ENCODE measurements at places on chromosomes 7 and 10.

GRCh38 chr7:7570584-7570983 lies 3.9 kb downstream of the MIOS start:
- DNase-seq: no peak

DNA sequence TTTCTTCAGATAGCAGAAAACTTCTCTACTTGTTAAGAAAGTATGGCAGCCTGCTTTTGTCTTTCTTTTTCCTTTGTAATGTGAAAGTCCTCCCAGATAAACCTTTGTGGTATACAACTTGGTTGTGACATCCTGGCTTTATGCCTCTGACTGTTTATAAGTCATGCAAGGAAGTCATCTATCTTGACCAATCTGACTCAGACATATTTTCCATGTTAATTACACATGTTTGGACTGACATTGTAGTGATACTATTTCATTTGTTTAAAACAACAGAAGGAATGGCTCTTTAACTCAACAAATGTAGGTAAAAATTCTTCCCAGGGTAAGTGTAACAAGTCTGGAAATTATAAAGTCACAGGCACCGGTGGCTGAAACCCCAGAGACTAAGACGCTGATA lies 341.6 kb upstream of the MEOX2 start:
- no peak for DNase-seq

DNA sequence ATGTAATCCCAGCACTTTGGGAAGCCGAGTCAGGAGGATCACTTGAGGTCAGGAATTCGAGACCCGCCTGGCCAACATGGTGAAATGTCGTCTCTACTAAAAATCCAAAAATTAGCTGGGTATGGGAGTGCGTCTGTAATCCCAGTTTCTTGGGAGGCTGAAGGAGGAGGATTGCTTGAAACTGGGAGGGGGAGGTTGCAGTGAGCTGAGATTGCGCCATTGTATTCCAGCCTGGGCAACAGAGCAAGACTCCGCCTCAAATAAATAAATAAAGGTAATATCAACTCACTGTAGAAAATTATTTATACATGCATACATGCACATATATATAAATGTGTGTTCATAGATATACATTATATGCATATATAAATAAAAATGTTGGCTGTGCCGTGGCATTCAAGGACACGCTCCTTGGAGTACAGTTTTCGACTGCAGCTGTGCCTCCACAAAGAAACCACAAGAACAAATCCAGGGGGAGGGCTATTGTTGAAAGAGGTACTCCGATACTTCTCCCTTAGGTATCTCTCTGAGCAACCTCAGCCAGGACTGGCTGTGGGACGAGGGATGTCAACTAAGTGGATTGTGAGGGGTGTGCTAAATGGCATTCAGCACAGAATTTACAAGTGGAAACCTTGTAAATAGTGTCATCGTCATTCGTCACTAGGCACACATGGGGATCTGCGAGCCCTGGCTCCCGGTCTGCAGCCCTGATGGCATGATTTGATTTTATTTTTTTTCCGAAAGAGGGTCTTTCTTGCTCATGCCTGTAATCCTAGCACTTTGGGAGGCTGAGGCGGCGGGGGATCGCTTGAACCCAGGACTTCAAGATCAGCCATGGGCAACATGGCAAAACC lies 49.3 kb downstream of the HIP1 start:
- no peak for DNase-seq

DNA sequence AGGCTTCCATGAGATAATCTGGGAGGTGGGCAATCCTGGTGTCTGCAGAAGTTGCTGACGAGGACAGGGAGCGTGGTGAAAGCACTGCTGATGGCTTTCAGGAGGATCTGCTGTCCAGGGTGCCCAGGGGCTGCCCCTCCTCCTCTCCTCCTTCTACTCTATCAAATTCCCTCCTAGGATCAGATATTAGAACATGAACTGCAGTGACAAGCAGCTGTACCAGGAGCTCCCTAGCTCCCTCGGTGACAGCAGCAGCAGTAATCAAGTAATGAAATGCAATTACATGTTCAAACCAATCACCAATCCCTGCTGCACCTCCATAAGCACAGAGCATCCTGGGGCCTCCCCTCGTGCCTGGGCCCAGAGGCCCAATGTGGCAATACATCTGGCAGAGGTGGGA lies 46.9 kb downstream of the GRID1 start:
- no peak for DNase-seq

- DNase-seq: no peak
Observed at GRCh38 chr10:60099998-60100747, 193.8 kb upstream of the CCDC6 start.

DNA sequence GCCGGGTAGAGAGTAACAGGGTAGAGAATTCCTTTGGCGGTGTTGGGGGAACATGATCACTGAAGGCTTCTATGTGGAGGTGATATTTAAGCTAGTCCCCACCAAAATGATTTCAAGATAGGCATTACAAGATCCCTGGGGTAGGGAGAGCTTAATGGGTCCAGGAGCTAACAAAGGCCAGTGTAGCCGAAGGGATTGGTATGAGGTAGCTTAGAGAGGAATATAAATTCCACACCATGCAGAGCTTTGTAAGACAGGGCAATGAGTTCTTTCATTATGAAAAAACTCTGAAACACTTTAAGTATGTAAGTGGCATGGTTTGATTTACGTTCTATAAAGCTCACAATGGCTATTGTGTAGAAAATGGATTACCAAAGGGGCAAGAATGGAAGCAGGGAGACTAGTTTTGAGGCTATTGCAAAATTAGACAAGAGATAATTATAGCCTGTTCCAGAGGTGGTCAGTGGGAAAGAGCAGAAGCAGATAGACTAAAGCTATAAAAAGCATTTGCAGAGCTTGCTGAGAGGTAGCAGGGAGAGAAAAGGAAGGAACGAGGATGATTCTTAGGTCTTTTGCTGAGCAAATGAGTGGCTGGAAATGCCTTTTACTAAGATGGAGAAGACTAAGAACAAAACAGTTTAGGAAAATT lies 119.7 kb upstream of the SLC25A13 start:
- DNase-seq: no peak
